Stimulated activated CD8-positive, alpha-beta memory T cell treated with anti-CD3 and anti-CD28 coated beads, Interleukin-7, amount 100 ng/mL, for 24 hours (primary cell): ENCODE measurements at places on chromosomes 3 and 15.

GRCh38 chr3:34264337-34265041 lies 466.1 kb downstream of the PDCD6IP start:
- DNase-seq, result no peak

DNA sequence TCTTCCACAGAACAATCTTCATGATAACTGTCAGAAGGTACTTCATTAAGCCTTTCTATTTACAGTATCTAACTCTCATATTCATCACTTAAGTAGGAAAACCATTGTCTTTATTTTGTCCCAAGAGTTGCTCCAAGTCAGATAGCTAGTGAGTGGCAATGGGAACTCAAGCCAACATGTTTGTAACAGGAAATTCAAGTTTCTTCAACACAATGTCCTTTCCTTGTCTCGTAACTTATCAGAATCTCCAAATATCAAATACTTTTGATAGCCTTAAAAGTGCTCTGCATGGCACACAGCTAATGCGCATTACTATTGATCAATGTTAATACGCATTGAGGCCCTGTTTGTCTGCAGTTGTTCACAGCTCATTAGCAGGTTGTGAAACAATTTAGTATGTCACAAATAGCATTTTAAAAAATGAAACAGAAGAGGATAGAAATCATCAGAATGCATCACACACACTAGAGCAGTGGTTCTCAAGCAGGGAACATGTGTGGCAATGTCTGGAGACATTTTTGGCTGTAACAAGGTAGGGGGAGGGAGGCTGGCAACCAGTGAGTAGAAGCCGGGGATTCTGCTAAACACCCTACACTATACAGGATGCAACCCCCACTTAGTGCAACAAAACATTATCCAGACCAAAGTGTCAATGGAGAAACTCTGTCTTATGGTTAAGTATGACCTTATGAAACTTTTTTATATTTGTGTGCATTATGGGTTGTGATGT lies 27.5 kb downstream of the BTLA start:
- no peak for DNase-seq

DNA sequence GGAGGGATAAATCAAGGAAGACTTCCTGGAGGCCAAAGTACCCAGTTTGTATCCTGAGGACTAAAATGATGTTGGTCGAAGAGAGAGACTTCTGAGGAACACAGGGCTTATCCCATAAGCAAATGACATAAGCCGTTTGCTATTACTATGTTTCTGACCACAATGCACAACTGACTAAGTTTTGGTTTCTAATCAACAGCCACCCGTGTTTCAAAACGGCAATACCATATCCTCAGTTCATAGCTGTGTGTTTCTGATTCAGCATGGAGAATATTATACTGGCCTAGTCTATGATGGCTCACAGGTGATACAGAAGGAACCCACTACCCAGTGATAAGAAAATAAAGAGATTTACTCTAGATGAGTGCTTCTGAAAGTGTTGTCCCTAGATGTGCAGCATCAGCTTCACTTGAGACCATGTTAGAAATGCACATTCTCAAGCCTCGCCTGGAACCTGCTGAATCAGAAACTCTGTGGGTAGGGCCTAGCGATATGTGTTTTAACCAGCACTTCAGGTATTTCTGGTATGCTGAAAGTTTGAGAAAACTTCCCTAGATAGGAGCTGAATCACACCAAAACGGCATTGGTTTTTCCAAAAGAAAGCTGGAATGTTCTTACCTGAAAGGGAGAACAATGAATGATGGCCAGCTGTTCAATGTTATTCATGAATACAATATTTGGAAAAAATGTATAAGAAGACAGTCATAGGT lies 639.7 kb upstream of the NR2F2 start:
- DNase-seq, result no peak

DNA sequence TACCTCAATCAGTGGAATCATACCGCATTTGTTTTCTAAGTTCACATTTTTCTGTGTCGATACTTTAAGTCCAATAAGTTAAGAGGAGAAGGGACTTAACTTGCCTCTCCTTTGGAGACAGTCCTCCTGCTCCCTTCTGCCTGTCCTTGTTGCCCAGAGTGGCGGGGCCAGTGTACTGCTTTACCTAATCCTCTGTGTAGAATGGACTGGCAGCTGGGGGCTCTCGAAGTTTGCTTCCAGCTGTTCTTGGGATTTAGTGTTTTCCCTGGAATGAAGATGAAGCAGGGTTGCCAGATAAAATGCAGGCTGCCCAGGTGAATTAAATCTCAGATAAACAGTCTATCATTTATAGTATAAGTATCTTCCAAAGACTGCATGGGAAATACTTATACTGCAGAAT lies 287.6 kb upstream of the C2CD4B start:
- no peak for DNase-seq

DNA sequence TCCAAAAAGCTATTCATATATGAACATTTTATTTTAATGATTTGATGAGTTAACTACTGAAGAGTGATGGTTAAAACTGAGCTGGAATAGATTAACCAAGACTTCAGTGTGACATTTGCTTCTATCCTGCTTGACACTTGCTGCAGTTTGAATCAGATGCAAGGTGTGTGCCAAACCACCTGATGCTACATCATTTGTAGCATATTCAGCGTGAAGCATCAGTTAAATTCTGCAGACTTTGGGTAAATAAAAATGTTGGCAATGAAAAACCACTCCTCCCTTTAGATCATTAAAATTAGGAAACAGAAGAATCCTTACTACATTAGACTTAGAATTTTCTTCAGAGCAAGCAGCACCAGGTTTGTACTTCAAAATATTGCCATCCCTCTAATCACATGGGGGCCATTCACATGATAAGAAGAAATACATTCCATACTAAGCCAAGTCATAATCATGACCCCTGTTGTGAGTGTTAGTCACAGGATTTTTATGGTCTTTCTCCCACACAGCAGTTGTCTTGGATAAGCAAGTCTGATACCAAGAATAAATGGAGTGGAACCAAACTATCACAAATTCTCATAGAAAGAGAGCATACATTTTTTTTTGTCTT lies 160.7 kb upstream of the TNIK start:
- DNase-seq, result no peak

GRCh38 chr3:122938783-122939425 lies 88.7 kb downstream of the SEMA5B start:
- no peak for DNase-seq

- no peak for DNase-seq
Observed at GRCh38 chr15:56736308-56736707, 3.0 kb upstream of the ZNF280D start.

DNA sequence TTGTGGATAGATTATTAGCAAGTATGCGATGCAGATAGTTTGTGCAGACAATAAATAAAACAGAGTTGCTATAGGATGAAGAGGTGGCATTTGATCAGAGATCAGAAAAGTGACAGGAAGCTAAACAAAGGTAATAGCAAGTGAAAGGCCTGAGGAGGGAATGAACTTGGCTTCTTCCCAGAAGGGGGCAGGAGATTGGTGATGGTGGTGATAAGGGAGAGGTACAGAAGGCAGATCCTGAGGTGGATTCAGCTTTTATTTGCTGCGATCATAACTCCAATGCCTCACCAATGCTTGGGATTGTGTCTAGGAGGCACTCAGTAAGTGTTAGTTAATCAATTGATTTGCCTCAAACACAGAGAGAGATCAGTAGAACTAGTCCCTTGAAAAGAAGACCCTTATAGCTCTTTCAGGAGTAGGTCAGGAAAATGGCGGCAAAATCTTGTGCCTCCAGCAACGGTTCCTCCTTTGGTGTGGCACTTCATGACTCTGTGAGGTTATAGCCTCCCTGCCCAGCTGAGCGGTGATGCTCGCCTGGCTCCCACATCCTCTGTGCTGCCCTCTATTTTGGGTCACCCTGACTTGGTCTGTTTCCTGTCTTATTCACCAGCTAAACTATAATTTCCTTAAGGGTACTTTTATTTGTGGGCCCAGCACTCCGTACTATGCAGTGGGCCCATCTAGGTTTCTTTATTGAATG lies 37.5 kb downstream of the TGFBR2 start:
- DNase-seq, result no peak

- DNase-seq, result no peak
Observed at GRCh38 chr3:175741951-175742350, 882.8 kb downstream of the NAALADL2 start.

- no peak for DNase-seq
Observed at GRCh38 chr3:111979434-111980038, 710 bp downstream of the ABHD10 start.

DNA sequence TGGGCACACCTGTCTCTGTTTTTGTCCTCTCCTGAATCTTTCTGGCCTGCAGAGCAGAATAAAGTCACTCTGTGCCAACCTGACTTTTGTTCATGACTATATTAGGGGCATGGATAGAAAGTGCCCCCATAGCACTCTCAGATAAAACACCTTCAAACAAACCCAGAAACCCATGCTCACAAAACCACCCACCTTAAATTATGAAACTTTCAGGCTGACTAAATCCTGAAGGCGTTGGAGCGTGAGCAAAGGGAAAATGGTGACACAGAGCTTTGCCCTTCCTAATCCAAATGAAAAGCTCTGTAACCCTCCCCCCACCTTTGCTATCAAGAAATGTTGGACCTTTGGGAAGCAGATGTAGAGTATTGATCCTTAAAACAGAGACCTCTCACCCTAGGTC lies 138.9 kb downstream of the IGF1R start:
- DNase-seq, result no peak

- DNase-seq, result no peak
Observed at GRCh38 chr15:100029045-100029444, 295.8 kb upstream of the LYSMD4 start.

GRCh38 chr3:143464850-143465249 lies 345.3 kb downstream of the CHST2 start:
- DNase-seq, result no peak

DNA sequence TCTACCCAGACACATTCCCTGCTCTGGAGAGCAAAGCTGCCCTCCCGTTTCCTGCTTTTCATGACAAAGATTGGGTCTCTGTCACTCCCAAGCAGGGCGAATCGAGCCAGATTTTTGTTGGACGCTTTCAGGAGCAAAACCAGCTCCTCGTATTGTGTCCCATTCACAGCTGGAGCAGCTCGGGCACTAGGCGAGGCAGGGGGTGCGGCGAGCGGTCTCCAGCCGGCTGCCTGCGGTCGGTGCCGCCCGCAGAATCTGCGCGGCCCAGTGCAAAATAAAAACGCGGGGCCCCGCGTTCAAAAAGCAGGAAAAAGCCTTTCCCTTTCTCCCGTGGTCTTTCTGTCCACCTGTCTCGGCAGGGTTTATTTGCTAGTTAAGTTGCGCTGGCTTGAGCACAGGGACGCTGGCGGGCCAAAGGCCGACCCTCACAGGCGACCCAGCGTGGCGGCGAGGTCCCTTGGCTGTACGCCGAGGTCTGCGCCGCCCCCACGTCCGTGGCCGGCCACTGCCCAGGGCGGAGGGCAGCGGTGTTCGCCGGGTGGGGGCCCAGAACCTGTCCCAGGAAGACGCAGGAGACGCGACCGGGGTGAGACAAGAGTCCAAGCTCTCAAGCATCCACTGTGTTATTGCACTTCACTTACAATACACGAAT lies 71.2 kb downstream of the CYP19A1 start:
- DNase-seq, result no peak

DNA sequence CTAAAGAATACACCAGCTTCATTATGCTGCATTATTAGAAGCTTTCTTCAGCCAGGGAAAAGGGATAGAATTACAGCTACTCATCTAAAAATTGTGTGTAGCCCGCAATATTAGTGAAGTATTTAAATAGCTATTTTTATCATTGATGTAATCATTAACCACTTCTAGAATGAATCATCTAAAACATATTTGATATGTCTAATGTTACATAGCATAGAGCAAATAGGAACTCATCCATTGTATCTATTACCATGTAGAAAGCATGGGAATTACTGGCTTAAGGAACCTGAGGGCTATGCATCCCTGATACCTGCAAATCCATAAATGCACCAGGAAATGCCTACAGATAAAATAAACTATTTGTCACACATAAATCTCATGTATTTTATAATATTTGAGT lies 54.5 kb upstream of the VGLL3 start:
- no peak for DNase-seq

GRCh38 chr3:48655606-48656005 lies 7.1 kb downstream of the CELSR3 start:
- DNase-seq, result no peak
